ENCODE measurements at places on chromosomes 2 and 18. TPM values are rescaled to one million over a fixed set of nuclear protein-coding genes. Genes with fewer than 3 reads are reported as not detected.

DNA sequence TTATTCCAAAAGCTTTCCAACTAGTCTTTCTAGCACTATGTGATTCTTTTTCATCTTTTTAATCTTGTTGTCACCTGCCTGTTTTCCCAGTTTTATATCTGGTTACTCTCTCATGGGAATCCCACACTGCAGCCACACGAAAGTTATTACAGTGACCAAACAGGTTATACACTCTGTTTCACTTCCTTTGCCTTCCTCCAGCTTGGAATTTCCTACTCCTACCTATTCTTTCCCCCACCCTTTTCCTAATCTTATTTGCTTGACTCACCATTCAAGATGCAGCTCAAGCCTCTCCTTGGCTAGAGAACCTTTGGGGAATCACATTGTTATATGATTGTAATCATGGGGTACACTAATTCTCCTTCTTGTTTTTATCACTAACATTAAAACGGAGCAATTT, 13.4 kb upstream of the TLK1 start:
- H3K36me3 ChIP-seq = no peaks in the 10 kb centered on the region
- H3K27me3 ChIP-seq = no peaks in the 10 kb centered on the region
- no peak overlapping the region for H3K27ac ChIP-seq
- no peak overlapping the region for H3K4me3 ChIP-seq
- no peak for DNase-seq

DNA sequence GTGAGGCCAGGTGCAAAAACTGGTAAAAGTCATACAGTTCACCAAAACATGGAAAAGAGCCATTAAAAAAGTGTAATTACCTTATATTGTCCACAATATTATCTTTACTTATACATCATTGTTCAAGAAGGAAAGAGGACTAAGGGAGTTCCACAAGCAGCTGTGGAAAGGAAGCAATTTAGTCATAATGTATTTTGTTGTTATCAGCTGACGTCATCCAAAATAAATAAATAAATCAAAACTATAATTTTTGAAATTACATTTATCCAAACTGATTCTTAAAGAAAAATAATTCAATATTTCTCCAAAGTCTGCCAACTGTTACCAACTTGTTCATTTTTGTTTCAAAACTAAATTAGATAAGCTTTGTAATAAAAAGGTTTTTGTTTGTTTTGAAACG, 256.1 kb upstream of the CNTNAP5 start:
- DNase-seq = no peak
- H3K36me3 ChIP-seq = no peaks in the 10 kb centered on the region

DNA sequence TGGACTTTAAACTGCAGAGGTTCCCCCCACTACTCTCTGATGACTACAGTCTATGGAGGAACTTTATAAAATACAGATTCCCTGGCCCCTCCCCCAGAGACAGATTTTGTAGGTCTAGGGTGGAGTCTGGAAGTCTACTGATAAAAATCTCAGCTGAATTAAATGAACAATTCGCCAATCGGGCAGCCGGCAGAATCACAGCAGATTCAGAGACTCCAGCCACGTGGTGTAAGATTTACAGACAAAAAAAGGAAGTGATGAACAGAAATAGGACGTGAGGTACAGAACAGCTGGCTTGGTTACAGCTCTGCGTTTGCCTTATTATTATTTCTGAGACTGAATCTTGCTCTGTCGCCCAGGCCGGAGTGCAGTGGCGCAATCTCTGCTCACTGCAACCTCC, 21.4 kb upstream of the MTA3 start:
- H3K36me3 ChIP-seq = no peaks in the 10 kb centered on the region
- H3K4me1 ChIP-seq = no peaks in the 10 kb centered on the region
- H3K27me3 ChIP-seq = no peaks in the 10 kb centered on the region
- no peak overlapping the region for H3K4me3 ChIP-seq
- H3K27ac ChIP-seq = no peak overlapping the region

DNA sequence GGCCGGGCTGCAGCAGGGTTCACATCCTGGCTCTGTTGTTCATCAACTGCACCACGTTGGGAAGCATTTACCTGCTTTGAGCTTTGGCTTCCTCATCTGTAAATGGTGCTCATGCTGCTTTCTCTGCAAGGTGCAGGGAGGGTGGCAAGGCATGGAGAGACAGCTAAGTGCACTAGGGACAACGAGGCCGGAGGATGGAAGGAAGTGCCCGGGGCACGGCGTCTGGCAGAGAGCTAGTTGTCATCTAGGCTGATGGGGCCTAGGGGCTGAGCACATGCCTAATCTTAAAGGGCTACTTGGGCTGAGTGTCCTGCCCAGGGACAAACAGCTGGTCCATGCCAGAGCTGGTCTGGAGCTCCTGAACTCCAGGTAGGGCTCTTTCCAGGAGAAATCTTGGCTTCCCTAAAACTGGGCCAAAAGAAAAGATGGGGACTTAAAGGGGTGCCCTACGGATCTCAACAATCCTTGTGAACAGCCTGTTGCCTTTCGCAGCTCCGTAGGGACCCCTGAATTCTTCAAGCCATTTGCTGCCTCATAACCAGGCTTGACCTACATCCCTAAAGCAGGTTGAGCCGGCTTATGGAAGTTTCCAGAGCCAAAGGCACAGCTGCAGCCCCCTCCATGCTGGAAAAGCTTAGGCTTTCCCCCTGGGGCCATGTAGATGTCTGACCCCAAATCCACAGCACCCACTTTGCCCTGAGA, 130.8 kb downstream of the SMAD7 start:
- H3K27ac ChIP-seq = no peak overlapping the region
- DNase-seq = no peak
- no peaks in the 10 kb centered on the region for H3K36me3 ChIP-seq
- peaks cover 4% of the 10 kb centered on the region for H3K4me1 ChIP-seq

DNA sequence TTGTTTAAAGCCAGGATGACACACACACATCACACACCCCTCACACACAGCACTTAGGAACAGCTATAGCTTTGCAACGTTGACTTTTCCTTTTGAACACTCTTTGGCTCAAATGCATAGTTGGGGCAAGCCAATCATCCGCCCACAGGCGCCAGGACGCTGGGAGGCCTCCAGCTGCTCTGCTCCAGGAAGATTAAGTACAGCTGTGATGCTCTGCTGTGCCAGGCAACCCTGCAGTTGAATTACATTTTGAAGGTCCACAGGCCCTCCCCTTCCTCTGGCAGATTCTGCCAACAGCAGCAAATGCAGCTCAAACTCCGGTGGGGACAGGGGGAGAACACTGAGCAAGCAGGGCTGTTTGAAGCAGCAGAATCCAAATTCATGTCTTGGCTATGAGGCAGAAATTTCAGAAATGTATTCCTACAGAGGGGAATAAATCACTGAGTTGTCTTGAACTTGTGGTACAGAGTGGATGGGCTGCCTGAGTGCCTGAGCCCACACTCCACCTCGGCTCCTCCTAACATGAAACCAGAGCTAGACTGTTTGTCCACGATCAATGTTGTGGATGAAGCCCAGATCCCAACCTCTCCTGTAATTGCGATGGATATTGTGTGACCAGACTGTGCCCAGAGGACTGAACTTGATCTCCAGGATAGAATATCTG, 86.5 kb upstream of the PPP1CB start:
- peak; percentile 69 for DNase-seq
- H3K27ac ChIP-seq = peak overlapping the region; percentile 63
- no peaks in the 10 kb centered on the region for H3K27me3 ChIP-seq
- H3K4me1 ChIP-seq = peaks cover 31% of the 10 kb centered on the region
- H3K4me3 ChIP-seq = no peak overlapping the region
- H3K36me3 ChIP-seq = no peaks in the 10 kb centered on the region

GRCh38 chr2:230453006-230453405, 37.0 kb downstream of the SP100 start:
- H3K36me3 ChIP-seq = no peaks in the 10 kb centered on the region
- no peak for DNase-seq
- no peaks in the 10 kb centered on the region for H3K27me3 ChIP-seq
- no peaks in the 10 kb centered on the region for H3K4me1 ChIP-seq
- no peak overlapping the region for H3K4me3 ChIP-seq

DNA sequence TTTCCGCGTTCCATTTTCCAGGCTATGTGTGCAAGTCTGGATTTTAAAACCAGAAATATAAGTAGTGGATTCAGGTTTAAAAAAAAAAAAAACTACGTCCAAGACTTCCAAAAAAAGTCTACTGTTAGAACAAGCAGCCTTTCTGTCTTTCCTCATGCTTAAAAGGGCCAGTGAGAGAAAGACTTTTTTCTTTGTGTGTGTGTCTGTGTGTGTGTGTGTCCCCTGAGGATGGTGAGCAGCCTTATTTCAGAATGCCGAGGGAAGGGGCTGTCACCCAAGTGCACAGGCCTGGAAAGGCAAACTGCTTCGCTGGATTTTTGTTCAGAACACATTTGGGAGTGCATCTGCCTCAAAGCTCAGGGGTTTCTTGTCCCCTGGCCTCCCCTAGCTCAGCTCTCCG, 98.8 kb downstream of the ZBTB7C start:
- no peak for DNase-seq
- no peak overlapping the region for H3K27ac ChIP-seq
- H3K36me3 ChIP-seq = no peaks in the 10 kb centered on the region

The TMEM200C gene
- 1.1 TPM for total RNA-seq

The KLHL29 gene
- total RNA-seq = 3.0 TPM

The COL4A4 gene
- total RNA-seq = 6.2 TPM

Measured in ovary (tissue), 10 donors.